Stimulated activated CD8-positive, alpha-beta memory T cell treated with anti-CD3 and anti-CD28 coated beads, Interleukin-4, amount 100 ng/mL, for 1 hour (primary cell): ENCODE measurements at places on chromosomes 1 and 21.

DNA sequence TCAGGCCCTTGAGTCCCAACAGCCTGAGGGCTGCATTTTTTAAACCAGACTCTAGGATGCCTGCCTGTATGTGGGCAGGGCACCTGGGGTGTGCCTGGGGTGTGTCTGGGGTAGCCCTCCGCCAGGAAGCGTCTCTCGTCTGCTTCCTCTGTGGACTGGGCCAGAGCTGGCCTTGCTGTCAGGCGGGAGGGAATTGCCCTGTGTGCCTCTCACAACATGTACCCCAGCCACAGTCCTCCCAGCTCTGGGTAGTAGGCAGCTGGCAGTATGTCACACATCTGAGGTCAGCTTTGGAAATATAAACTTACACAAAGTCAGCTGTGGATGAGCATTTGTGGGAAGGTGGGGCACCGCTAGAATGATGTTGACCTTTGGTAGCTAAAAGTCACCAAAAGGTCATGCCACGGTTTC is 13.0 kb downstream of the TRAF5 start:
- DNase-seq: no peak

DNA sequence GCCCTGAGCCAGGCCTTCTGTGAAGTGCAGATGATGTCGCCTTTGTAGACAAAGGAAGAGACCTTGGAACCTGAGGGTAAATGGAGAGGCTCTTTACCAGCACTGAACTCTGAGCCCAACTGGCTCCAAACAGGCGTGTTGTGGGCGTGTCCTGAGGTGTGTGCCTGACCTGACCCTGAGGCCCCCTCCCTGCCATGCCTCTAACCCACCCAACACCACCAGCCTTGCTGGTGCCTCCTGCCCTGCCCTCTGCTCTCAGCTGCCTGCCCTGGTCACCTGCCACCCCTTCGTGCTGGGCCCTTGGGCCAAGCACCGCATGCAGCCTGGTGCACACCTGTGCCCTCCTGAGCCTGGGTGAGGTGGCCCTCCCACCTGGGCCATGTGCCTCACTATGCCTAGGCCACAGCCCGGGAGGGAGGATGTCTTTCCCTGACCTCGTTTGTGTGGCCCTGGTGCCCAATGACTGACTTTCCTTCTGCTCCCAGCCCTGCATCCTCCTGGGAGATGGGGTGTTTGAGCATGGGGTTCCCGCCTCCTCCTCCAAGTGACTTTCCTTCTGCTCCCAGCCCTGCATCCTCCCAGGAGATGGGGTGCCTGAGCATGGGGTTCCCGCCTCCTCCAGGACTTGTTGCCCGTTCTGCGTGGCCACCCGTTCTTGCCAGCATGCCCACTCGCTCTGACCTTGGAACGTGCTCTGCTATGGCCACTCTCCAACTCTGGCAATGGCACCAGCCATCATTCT is 157.0 kb downstream of the PCBP3 start:
- DNase-seq: no peak

- DNase-seq: no peak
Measured at GRCh38 chr1:116365857-116366256, 7.2 kb upstream of the ATP1A1 start.

GRCh38 chr1:223118418-223118817 is 24.6 kb downstream of the TLR5 start:
- DNase-seq: no peak

- no peak for DNase-seq
Measured at GRCh38 chr1:204493984-204494280, 673 bp downstream of the PIK3C2B start.

GRCh38 chr1:236065509-236066005 is 667 bp upstream of the NID1 start:
- DNase-seq: no peak

- DNase-seq: no peak
Measured at GRCh38 chr1:178451529-178451928, 45.2 kb downstream of the CLEC20A start.

GRCh38 chr1:37994886-37995566 is 5.2 kb upstream of the SF3A3 start:
- DNase-seq: no peak

GRCh38 chr21:37849506-37850102 is 66.7 kb downstream of the KCNJ6 start:
- DNase-seq: no peak

GRCh38 chr21:36166705-36167104 is 10.1 kb downstream of the DOP1B start:
- no peak for DNase-seq

GRCh38 chr1:246784621-246785493 is 60.6 kb downstream of the SCCPDH start:
- no peak for DNase-seq

DNA sequence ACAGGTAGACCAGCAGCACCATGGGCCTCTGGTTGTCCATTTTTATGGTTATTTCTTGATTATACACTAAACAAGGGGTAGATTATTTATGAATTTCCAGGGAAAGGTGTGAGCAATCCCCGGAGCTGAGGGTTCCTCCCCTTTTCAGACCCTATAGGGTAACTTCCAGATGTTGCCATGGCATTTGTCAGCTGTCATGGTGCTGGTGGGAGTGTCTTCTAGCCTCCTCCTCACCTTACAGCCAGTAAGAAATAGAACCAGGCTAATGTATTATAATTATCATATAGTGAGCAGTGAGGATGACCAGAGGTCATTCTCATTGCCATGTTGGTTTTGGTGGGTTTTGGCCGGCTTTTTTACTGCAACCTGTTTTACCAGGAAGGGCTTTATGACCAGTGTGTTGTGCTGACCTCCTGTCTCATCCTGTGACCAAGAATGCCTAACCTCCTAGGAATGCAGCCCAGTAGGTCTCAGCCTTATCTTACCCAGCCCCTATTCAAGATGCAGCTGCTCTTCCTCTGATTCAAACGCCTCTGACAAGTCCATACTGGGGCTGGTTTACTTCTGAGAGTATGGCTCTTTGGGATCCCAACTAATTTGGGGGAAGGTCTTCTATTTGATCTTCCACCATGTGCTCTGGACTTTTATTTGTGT is 13.5 kb upstream of the TINAGL1 start:
- no peak for DNase-seq

GRCh38 chr1:39976732-39977131 is 21.8 kb downstream of the MFSD2A start:
- DNase-seq: no peak

- DNase-seq: no peak
Measured at GRCh38 chr1:174974711-174975119, 25.0 kb upstream of the CACYBP start.

DNA sequence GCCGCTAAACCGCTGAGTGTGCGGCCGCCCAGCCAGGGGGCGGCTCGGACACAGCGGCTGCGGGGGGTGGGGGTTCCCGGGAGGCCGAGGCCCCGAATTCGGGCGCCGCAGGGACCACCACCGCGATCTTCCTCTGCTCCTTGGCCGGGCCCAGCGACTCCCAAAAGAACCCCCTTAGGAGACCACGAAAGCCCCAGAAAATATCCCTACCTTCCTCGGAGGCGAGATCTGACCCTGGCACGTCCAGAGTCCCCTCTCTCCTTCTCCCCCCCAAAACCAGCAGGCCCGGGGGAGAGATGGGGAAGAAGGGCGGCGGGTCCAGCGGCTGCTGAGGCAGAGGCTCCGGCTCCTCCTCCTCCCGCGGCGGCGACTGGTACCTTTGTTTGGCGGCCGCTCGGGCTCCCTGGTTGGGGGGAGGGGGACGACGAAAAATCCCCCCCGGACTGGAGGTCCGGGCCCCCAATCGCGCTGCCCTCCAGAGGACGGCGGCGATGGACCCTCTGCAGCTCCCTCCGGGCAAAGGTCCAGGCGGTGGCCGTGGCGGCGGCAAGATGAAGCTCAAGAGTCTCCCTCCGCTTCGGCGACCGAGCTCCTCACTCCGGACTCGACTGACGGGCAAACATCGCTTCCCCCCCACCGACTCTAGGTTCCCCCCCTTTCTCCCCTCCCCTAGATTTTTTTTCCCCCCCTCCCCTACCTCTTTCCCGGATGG is at the start of gene ARID4B:
Gene ARID4B, minus strand, starts transcription at position 621 of the 712 bp plus-strand sequence. CDS start 1,260 bp downstream, outside the sequence.
- no peak for DNase-seq

GRCh38 chr1:109357616-109358015 is 40.1 kb downstream of the SORT1 start:
- no peak for DNase-seq

DNA sequence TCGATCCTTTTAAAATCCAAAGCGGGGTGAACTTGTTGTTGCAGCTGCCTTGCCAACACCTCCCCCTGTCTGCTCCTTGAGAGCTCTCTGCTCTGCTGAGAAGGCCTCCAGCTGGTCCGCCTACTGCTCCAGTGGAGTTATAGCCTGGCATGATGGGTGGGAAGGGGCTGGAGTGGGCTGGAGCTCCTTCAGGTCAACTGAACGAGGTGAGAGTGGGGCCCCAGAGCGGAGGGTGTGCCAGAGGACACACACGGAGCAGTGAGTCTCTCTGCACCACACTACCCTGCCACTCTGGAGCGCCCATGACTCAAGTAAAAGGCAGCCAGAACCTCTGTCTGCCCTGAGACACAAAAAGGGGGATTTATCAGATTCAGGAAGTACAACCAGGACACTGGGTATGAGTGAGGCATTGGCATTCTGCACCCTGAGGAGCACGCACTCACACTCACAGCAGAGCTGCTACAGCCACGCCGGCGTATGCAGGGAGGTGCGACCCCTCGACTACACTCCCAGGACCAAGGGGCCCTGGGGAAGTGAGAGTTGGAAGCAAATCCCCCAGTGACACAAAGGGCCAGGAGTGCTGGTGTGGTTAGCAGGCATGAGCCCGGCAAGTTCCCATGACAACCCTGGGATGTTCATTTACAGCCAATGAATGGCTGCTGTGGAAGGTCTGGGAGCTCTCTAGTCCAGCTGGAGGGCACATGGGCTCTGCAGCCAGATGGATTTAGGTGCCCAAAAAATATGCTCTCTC is 28.0 kb upstream of the EVA1B start:
- no peak for DNase-seq

GRCh38 chr1:197912739-197913494 is 4.3 kb upstream of the LHX9 start:
- DNase-seq: no peak

DNA sequence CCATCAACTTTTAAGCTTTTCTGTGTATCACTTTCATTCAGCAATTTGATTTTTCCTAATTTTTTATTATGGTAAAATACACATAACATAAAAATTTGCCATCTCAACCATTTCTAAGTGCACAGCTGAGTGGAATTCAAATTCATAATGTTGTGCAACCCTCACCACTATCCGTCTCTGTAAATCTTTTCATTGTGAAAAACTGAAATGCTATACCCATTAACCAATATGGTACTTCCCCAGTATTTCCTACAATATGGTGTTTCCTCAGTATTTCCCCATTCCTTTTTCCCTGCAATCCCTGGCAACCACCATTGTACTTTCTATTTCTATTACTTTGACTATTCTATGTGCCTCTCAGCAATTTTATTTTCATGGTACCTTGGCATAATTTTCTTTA is 6.8 kb downstream of the STPG1 start:
- DNase-seq: no peak

DNA sequence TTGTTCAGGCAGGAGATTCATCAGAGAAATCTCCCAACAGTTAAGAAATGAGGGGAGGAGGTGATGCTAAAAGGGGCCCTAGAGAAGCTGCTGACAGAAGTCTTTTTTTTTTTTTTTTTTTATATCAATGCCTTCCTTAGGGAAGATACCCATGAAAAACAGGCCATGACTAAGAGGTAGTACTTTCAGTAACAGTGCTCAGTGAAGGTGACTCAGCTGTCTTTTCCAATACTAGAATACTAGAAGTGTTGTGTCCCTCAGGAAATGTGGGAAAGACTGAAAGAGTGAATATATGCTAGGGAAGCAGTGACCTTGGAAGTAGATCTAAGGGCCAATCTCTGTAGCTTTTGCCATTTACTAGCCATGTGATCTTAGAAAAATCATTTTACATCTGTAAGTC is 52.4 kb upstream of the SLFNL1 start:
- DNase-seq: no peak

GRCh38 chr1:39261712-39262221 is 57.3 kb downstream of the MACF1 start:
- DNase-seq: no peak

- no peak for DNase-seq
Measured at GRCh38 chr1:10629816-10630571, 155.2 kb downstream of the PEX14 start.

GRCh38 chr1:28927648-28928313 is 13.4 kb downstream of the EPB41 start:
- no peak for DNase-seq

DNA sequence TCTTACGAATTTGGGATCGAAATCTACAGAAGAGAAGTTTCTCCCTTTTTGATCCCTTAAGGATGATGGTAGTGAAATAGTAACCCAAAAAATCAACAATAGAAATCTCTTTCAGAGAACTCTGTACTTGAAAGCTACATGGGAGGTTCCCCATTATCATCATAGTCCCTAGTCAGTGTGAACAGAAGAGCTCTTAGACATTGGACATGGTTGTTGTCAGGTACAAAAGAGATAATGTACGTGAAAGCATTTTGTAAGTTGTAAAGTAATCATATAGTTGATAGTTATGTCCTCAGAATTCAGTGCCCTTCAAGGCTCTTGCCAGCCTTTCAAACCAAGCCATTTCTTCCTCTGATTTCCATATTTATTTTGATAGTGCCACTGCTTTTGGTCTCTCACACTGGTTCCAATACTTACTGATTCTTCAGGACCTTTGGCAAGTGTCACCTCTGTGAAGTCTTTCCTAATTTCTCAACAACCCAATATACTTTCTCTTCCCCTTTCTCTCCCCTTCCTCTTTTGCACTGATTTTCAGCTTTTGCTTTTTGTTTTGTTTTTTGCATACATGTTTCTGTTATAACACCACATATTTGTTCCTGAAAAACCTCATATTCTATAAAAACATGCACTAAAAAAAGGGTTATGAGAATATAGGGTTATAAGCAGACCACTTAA is 22.4 kb downstream of the VPS45 start:
- DNase-seq: no peak

DNA sequence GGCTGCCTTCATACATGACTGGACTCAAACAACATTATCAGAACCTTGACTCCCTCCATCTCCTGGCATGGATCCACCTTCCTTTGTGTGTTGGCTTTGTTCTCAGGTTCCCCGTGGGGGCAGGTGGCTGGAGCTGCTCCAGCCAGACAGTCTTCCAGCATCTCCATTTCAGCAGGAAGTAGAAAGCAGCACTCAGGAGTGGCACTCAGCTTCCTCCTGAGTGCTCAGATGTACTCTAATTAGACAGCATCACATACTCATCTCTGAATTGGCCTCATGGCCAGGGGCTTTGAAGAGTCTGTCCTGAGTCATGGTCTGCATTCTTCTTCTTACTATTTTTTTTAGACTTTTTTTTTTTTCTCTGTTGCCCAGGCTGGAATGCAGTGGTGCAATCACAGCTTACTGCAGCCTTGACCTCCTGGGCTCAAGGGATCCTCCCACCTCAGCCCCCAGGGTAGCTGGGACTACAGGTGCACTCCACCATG is 27.9 kb downstream of the OVAAL start:
- no peak for DNase-seq
